Activated naive CD8-positive, alpha-beta T cell treated with anti-CD3 and anti-CD28 coated beads, Interleukin-2, amount 50 U/mL, for 16 hours (primary cell): ENCODE measurements at places on chromosomes 12 and 14.

GRCh38 chr12:129423041-129423580 is 480.7 kb downstream of the TMEM132D start:
- DNase-seq: no peak

- no peak for DNase-seq
These were observed 162.4 kb upstream of the TMEM260 start for GRCh38 chr14:56417173-56417572.

GRCh38 chr14:91019673-91020072 is 40.8 kb downstream of the RPS6KA5 start:
- DNase-seq: no peak

DNA sequence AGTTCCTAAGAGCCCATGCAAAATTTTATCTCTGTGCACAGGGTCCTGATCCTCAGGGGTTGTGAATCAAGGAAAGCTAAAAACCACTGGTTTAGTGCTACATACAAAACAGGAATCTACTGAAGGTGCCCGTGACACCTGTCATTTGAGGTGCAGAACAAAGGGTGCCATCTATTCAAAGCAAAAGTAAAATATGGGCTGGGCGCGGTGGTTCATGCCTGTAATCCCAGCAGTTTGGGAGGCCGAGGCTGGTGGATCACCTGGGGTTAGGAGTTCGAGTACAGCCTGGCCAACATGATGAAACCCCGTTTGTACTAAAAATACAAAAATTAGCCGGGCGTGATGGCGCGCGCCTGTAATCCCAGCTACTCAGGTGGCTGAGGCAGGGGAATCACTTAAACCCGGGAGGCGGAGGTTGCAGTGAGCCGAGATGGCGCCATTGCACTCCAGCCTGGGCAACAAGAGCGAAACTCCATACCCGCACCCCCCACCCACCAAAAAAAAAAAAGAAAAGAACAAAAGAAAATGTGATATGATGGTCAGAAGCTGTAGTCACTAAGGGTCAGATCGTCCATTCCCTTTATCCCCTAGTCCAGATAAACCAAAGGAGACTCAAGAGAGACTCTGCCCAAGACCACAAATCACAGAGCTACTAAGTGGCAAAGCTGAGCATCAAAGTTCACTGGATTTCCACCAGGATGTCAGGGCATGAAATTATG is 3.4 kb downstream of the PPTC7 start:
- DNase-seq: no peak

GRCh38 chr12:25557830-25558436 is 4.8 kb upstream of the LMNTD1 start:
- no peak for DNase-seq

DNA sequence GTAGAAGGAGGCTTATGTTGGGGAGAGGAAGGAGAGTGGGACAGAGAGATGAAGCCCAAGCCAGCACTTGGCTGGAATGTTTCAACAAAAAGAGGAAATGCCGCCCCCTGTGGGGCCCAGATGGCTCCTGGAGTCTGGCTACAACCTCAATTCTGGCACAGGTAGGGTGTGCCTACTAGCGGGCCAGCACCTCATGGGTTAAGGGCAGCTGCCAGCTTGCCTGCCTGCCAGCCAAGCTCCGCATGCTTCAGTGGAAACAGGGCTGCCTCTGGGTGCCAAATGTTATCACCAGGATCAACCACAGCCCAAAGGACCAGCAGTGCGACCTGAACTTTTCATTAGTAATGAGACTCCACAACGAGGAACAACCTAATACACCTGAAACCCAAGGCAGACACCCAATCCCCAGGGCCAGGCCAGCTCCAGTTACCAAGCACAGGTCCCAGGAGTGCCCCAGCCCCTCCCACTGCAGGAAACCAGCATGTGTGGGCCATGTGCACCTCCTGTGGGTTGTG is 11.3 kb downstream of the RAB15 start:
- no peak for DNase-seq

- no peak for DNase-seq
These were observed 45.3 kb upstream of the RAP1B start for GRCh38 chr12:68565391-68565903.

DNA sequence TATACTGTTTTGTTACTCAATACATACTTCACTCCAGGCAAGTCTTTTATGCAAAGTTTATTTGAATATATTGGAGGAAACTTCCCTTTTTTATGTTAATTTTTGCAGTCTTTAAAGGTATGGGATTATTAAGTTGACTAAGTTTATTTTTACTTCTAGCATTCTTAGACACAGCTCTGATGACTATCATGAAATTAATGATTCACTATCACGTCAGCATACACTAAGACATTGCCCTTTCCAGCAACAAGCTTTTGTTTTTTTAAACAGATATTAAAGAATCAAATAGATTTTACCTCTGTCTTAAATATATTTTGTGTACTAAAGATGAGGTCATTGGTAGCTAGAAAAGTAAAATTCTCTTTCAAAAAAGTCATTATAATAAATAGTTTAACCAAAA is 52.1 kb downstream of the DERA start:
- no peak for DNase-seq

GRCh38 chr12:53825246-53826081 is 73.7 kb upstream of the CISTR start:
- DNase-seq: no peak

GRCh38 chr12:117587631-117588287 is 226.3 kb upstream of the NOS1 start:
- no peak for DNase-seq

DNA sequence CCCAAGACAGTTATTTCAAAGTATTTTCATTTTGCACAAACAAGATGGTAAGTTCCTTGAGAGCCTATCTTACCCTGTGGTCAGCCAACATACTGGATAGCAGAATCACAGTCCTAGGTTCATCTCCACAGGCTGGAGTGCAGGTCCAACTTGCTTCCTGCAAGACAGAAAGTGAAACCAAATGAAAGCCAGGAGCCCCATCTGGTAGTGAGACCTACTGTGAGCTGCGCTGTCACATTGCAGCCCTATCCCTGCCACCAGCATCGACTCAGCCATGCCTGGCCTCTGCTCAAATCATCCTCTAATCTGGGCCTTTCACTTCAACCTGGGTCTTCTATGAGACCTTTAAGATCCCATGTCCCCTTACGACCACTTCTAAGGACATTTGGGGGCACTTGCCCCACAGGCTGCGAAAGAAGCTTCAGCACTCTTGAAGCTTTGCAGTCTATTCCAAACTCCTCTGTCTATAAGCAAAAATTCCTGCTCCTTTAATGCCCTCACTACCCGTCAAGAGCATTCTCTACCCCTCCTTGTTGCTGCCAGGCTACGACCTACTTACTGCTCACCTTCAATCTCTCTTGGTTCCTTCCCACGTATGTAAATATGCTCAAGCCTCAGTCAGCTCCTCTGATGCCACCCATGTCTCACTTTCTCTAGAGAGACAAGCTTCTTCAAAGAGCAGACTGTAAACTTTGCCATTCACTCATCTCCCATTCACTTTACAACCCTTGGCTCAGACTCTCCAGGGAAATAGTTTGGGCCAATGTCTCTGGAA is 55.9 kb upstream of the TSPAN11 start:
- DNase-seq: no peak

DNA sequence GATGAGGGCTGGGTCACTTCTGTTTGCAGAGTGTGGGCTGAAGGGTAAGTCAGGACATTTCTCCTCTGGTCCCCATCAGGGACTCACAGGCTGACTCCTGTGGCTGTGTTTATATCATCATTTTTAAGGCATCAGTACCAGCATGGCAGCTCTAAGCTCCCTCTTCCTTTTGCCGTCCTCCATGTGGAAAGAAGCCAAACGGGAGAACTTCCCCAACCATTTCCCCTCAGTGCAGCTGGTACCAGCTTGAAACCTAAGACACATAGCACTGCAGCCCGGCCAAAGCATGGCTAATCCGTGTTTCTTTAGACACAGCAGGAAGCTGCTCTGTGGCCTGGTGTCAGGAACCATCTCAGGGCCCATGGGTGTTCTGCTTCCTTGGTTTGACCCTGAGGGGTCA is 31.9 kb upstream of the ATP2A2 start:
- DNase-seq: no peak

GRCh38 chr14:50785457-50786063 is 45.4 kb downstream of the NIN start:
- no peak for DNase-seq

DNA sequence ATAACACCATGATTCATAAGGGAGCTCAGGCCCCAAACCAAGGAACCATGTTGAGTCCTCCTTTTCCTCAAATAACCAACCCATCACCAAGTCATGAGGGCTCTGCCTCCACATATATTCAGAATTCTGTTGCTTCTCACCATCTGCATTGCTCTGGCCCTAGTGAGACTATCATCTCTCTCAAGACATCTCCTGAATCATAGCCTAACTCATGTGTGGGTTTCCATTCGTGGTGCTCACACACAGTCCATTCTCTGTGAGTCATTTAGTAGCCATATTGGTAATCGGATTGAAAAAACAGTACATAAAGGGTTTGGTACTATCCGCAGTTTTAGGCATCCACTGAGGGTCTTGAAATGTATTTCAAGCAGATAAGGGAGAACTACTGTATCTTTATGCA is 5.1 kb upstream of the SLC38A2 start:
- no peak for DNase-seq

DNA sequence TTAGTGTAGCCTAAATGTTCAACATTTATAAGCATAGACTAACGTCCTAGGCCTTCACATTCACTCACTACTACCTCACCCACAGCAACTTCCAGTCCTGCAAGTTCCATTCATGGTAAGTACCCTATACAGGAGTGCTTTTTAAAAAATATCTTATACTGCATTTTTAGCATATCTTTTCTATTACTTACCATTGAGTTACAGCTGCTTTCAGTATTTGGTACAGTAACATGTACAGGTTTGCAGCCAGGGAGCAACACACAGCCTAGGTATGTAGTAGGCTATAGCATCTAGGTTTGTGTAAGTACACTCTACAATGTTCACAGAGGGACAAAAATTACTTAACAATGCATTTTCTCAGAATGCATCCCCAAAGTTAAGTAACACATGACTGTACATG is 17.4 kb downstream of the IPO8 start:
- no peak for DNase-seq

DNA sequence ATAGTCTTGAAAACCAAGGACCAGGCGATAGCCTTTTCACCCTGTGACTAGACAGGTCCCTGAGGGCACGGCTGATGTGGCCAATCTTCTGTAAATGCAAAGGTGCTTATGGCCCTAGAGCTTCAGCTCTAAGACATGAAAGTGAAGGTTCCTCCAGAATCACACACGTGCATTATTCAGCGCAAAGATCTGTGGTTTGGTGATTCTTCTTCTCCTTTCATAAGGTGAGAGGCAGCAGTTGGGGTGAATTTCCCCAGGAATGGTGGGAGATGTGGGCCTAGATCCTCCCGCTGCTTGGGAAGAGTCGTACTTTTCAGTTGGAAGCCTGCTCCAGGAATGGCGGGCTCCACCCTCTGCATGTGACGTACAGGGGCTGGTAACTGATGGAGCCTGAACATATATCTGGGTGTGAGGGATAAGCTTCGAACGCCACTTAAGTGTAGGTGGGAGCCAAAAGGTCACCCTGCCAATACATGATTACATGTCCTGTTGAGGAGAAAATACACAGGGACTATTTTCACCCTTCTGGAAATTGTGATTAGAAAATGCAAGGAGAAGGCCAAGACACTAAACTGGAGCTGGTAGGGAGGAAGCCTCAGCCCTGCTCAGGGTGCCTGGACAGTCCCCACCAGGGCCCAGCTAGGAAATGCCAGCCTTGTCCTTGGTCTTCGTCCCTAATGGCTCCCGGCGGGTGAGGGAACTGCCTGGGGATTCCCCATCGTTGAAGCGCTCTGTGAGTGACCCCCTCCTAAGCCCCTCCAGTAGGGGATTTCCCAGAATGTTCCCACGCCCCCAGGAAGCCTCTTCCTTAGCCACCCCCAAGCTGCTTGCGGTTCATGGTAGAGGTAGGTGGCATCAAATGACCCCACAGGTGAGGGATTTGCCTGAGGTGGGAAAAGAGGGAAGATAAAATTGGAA is 17.6 kb downstream of the BATF start:
- no peak for DNase-seq

DNA sequence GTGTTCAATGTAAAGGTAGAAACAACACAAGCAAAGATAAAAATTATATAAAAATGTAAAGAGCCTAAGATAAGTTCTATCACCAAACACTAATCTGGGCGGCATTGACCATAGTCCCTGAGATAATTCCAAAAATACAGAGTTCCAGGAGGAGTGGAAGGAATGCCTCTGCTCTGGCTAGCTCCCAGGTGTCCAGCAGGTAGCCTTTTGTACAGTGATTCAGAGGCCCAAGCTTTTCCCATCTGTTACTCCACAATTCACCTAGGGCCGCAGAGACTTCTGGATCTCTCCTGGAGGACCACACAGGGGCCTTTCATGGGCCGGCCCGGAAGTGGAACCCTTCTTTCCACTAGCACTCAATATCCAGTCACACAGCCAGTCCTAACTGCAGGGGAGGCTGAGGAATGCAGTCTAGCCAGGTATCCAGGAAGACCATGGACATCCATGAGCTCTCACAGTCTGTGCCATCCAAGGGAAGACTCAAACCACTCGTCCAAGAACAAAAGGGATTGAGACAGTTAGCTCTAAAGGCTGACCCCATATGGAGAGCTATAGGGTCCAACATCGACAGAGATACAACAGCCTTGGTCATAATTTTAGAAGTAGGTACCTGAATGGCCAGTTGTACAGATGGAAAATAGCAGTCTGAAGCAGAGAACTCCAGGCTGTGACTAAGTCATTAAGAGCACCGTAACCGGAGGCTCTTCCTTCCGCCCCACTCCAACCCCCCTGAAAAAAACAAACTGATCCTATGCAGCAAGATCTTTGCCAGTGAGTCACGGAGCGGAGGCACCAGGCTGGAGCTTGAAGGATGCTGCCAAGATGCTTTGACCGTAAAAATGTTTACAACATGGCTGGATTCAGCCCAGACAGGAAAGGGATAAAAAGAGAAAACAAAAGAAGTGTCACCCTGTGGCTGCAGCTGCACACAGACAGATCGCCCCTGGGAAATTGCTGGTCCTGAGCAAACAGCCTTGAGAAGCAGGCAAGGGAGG is 204.8 kb downstream of the NUAK1 start:
- DNase-seq: no peak

DNA sequence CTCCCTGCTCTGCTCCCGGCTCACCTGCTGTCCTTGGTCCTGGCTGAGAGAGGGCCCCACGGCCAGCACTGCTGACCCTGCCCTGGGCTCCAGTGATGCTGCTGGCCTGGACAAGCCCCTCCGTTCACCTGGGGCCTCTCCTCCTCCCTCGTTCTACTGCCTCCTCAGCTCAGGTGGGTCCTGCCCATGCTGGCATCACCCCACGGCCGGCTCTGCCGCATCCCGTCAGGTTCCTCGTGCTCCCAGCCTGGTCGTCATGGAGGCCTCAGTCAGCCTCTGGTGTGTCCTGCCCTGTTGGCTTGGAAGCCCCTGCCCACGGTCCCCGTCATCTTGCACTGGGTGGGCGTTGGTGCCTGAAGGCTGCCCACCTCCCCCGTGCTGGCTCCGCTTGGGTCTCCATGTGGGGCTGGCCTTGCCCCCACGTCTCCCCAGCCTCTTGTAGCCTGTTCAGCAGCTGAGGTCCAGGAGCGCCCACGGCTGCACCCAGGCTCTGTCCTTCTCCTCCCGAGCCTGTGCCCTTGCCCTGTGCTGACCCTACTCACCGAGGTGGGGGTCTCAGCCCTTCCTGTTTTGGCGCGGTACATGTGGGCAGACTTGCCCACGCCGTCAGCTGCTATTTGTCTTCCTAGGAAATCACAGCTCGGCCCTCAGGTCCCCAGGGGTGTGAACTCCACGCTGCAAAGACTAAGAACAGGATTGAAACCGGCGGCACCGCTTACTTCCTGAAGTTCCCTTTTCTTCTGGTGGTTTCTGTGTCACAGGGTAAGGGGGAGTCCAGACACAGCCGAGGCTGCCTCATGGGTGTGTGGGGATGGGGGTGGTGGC is 121.6 kb downstream of the TMEM121 start:
- DNase-seq: no peak
